ENCODE measurements at places on chromosomes 6 and 20. TPM values are rescaled to one million over a fixed set of nuclear protein-coding genes. Genes with fewer than 3 reads are reported as not detected.

Gene CGA
- not detected for total RNA-seq

Gene SIRPB1
- total RNA-seq = 3.3 TPM

Gene HLA-DRB5
- 0.19 TPM for total RNA-seq

Gene PLTP
- total RNA-seq = 248 TPM

Gene IL17A
- total RNA-seq = not detected

Gene PTPRK
- total RNA-seq = 36.0 TPM

Gene PAX1
- total RNA-seq = not detected

All from esophagus squamous epithelium (tissue), 5 donors.